ENCODE measurements at places on chromosomes 2 and 18.

DNA sequence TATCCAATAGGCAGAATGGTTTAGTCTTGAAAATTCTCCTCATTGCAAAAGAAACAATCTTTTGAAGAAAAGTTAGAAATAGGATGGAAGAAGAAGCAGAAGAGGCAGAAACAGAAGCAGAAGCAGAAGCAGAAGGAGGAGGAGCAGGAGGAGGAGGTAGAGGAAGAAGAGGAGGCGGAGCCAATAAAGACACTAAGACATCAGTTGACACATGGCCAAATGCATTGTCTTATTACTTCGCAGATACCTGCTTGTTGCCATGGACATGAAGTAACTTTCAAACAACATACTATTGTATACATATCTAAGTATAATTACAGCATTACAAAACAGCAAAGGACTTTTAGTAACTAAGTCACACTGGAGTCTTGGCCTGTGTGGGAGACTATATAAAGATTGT is 606.3 kb downstream of the METTL4 start:
- no peak for DNase-seq

- DNase-seq, result no peak
Measured at GRCh38 chr2:22957446-22957845, 427.5 kb upstream of the KLHL29 start.

DNA sequence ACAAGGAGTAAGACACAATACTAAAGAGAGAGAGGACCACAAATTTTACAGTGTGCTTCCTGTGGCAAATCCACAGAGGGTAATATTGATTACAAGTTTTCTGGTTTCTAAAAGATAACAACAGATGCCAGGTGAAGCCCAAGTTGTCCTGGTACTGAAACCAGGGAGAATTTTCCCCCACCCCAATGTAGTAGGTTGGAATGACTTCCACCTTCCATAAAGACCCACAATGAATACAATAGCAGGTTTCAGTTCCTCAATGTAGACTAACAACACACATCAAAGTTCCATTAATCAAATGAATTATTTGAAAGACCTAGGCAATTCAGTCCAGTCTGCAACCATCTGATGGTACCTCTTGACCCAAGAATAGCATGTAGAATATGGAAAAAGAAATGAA is 44.0 kb upstream of the TMEM247 start:
- DNase-seq, result no peak

- no peak for DNase-seq
Measured at GRCh38 chr2:217203086-217203485, 343.2 kb upstream of the TNP1 start.

DNA sequence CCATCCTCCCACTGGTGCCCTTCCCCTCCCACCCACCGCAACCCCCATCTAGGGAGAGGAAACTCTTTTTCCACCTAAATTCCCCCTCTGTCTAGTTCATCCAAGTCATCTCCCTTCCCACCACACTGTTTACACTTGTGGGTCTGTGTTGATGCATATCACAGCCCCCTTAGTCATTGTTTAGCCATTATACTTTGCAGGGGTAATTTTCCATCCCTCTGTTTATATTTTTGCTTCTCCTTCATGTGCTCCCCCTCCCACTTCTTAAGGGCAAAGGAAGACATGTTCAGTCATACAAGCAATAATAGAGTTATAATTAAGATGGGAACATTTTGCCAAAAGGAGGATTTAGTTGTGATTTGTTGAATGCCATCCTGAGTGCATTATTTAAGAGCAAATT is 187.8 kb upstream of the TNP1 start:
- no peak for DNase-seq

DNA sequence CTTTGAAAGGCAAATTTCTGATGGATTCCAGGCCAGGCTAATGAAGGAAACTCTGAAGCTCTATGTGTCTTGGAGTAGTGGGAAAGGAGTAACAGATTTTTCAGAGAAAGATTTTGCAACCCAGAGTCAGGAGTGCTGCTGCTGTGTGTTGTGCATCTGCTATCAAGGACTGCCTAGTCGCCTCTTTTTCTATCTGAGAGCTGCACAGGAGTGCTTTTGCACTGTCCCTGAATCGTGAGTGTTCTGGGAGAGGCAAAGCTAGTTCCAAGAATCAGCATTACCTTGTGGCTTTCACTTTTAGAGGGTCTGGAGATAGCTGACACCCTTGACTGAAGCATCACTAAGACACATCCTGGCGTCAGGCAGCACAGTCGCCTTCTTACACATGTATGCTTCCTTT is 336.4 kb downstream of the PARD3B start:
- no peak for DNase-seq

DNA sequence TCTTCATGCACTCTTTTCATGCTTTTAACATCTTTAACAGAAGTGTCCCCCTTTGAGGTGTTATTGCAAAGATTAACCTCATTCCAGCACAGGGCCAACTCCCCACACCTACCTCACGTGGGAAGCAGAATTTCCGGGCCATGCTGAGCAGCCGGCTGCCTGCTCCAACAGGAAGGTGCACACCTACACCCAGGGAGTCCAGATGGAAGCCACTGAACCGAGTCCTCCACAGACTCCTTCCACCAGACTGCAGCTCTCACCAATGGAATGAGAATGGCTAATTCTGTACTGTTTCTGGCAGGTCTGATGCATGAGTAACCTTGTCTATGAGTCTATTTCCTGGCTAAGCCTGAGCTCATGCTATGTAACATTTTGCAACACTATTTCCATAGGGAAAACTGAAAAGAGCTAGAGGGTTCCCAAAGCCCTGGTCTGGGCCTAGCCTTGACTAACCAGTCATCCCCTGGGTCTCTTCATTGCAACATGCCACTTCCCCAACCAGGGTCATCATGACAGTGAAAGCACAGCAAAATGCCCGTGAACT is 11.0 kb downstream of the ERFE start:
- DNase-seq, result no peak

- no peak for DNase-seq
Measured at GRCh38 chr18:70387027-70387426, 98.2 kb downstream of the SOCS6 start.

GRCh38 chr18:48790869-48791635 is 159.7 kb downstream of the SMAD7 start:
- no peak for DNase-seq

- no peak for DNase-seq
Measured at GRCh38 chr2:183995632-183996031, 602.7 kb upstream of the ZNF804A start.

- DNase-seq, result no peak
Measured at GRCh38 chr18:39825485-39826150, 2129.4 kb upstream of the PIK3C3 start.

- no peak for DNase-seq
Measured at GRCh38 chr18:13617826-13618515, 108.4 kb downstream of the FAM210A start.

DNA sequence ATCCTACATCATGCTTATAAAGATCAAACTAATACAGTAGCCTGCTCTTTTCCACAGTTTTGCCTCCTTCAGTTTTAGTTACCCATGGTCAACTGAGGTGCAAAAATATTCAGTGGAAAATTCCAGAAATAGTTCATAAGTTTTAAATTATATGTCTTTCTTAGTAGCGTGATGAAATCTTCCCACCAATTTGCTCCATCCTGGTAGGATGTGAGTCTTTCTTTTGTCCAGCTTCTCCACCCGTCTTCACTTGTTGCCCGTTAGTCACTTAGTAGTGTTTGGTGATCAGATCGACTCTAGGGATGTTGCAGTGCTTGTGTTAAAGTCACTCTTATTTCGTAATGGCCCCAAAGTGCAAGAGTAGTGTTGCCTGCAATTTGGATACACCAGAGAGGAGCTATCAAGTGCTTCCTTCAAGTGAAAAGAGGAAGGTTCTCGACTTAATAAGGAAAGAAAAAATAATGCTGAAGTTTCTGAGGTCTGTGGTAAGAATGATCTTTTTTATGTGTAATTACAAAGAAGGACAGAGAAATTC is 57.0 kb downstream of the CEP192 start:
- DNase-seq, result no peak

GRCh38 chr2:95074663-95075439 is 46.8 kb downstream of the MRPS5 start:
- no peak for DNase-seq

DNA sequence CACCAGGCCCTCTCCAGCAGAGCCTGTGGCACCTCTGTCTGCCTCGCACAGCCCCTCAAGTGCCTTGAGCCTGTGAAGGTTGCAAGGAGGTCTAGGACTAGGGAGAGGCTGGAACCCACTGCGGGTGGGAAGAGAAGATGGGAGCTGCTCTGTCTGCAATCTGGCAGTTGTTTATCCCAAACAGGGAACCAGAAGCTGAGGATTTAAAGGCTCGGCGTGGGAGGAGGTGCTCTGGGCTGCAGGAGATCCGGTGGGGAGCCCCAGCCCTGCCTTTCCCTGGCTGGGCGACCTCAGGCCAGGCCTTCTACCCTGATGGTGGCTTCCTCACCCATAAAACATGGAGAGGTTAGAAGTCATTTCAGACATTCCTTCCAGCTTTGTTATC is 174.1 kb downstream of the SMAD7 start:
- no peak for DNase-seq

DNA sequence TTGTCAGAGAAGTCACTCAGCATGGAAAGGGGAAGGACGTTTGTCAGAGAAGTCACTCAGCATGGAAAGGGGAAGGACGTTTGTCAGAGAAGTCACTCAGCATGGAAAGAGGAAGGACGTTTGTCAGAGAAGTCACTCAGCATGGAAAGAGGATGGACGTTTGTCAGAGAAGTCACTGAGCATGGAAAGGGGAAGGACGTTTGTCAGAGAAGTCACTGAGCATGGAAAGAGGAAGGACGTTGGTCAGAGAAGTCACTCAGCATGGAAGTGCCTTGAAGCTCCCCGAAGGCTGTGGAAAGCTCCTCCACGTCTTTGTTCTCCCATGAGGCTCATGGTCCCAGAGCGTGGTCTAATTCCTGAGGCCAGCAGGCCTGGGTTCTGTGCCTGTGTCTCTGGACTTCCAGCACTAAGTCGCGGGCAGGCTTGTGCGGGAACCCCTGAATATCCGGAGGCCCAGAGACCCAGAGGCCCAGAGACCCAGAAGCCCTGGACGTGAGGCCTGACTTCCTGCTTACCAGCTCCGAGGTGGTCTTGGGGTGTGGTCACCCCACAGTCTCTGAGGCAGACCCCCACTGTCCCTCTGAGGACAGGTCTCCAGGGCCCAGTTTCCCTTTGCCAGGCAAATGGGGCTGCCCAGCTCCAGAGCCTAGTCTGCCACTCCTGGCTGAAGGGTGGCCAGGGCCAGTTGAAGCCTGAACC is 70.4 kb upstream of the TWIST2 start:
- no peak for DNase-seq

DNA sequence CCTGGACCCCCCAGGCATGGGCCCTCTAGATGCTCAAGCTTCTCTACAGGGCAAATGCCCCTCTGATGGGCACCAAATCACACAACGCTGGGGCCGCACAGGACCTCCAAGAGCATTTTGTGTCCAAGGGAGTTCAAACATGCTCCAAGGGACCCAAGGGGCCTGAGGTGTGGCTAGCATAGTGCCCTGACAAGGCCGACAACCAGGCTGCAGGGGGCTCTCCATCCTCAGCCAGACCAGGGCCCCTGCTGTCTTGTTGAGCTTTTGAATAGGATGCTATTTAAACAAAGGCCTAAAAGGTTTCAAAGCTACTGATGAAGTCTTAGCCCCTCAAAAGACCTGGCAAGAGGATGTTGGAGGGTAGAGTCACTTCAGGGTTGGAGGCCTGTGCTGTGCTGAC is 33.1 kb downstream of the EN1 start:
- DNase-seq, result no peak
